ENCODE measurements at places on chromosomes 16 and 17.

- DNase-seq, result no peak
Observed at GRCh38 chr16:83946154-83946780, 6.8 kb upstream of the OSGIN1 start.

- no peak for DNase-seq
Observed at GRCh38 chr16:23520500-23520899, 10.2 kb upstream of the GGA2 start.

DNA sequence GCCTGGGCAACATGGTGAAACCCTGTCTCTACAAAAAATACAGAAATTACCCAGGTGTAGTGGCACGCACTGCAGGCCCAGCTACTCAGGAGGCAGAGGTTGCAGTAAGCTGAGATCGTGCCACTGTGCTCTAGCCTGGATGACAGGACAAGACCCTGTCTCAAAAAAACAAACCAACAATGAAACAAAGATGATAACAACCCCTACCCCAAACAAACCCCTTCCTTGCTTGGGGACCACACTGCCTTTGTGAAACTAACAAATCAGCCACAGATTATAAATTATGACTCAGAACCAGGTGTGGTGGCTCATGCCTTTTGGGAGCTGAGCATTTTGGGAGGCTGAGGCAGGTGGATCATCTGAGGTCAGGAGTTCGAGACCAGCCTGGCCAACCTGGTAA lies 75.3 kb upstream of the RPH3AL start:
- no peak for DNase-seq

DNA sequence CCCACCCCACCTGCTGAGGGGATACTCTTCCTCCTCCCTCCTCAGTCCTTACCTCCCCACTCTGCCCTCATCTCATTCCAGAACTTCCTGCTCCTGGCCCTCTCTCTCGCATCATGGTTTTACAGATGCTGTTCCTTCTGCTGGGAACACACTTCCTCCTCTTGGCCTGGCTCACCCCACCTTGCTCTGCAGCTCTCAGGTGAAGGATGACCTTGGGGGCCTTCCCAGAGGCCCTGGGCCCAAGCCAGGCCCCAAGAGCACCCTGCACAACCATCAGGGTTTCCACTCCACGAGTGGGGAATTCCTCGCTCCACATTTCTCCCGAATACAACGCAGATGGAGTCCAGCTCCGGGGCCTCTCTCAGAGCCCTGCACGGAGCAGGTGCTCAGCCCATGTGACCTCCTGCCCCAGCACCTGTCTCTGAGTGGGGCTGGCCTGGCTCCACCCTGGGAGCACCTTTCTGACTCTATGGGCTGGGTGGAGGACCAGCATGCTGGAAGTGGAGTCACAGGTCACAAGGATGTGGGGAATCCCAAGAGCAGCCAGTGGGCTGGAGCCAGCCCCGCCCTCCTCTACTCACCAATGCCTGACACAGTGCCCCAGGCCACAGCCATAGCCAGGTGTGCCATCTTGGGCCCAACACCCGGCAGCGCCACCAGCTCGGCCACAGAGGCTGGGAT lies 4.5 kb downstream of the NTHL1 start:
- DNase-seq, result no peak

DNA sequence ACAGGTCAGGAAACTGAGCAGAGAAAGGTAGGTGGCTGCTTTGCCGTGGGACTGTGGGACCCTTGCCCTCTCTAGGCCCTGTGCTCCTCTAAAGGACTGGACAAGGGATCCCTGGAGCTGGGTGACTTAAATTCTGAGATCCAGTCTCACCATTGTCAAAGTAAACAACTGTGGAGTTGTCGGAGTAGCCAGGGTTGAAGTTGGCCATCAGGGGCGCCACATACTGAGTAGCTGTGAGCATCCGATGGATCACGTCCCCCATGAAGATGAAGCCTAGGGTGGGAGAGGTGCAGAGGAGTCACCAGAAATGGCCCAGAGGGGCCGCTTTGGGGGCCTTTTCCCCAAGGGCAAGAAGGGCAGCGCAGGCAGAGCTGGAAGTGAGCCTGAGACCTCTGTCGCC lies 43.5 kb downstream of the PLXDC1 start:
- no peak for DNase-seq

DNA sequence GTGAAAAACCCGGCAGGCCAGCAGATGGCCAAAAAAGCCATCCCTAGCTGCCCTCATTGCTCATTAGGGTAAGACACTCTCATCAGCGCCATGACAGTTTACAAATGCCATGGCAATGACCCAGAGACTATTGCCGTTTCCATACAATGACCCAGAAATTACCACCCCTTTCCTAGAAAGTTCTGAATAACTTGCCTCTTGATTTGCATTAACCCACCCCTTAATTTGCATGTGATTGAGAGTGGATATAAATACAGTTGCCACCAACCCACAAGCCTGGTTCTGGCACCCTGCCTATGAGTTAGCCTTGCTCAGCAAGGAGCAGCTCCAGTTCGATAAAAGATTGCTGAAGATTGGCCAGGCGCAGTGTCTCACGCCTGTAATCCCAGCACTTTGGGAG lies 16.1 kb upstream of the C16orf54 start:
- DNase-seq, result no peak

- DNase-seq, result no peak
Observed at GRCh38 chr16:78925083-78925767, 675.3 kb downstream of the MAF start.

GRCh38 chr17:43619705-43620104 lies 42.0 kb downstream of the MEOX1 start:
- no peak for DNase-seq

DNA sequence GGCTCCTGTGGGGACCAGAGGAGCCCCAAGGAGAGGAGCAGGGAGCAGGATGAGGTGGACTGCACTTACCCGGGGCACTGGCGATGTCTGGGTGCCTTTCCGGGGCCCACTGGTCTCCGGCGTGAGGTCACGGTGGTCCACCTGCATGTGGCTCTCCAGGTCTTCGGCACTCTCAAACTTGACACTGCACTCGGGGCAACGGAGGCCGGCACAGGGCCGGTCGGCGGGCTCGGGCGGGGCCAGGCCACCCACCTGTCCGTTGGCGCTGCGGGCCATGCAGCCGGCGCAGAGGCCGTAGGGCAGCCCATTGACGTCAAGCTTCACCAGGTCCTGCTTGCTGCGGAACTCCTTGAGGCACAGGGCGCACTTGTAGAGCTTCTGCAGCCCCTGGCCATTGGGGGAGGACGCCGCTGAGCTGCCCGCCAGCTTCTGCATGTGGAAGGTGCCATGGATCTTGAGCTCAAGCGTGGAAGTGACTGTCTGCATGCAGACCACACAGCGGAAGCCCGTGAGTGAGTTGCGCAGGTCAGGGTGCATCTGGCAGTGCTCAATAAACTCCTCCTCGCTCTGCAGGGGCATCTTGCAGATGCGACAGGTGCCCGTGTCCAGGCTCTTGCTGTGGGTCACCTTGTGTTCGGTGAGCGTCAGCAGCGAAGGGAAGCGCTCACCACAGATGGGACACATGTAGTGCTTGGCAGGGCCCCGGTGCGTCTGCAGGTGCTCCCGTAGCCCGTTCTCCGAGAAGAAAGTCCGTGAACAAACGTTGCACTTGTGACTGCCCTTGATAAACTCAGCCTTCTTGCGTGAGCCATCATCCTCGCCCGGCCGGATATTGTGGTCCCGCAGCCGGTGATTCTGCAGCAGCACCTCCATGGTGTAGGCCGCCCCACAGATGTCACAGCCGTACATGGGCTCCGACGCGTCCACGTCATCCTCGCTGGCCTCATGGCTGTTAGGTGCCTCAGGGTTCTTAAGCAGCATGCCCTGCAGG lies 220.0 kb downstream of the ZNF423 start:
- no peak for DNase-seq
